ENCODE measurements at places on chromosomes 7 and 10.

DNA sequence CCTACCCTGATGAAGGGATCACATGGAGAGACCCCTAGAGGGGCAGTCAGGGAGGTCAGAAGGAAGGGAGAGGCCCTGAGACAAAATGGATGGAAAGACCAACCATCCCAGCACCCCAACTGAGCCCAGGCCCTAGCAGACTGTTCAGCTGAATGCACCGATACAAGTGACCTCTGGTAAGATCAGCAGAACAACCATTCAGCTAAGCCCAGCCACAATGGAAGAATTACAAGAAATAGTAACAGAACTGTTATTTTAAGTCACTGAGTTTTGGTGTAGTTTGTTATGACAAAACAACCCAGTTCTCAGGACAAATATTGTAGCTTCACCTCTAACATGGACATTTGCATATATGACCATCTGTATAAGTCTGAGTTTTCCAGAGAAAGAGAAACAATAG, 210.4 kb upstream of the SVIL start:
- DNase-seq: no peak

GRCh38 chr7:50632561-50633413, 67.6 kb upstream of the DDC start:
- peak; percentile 56 for DNase-seq

DNA sequence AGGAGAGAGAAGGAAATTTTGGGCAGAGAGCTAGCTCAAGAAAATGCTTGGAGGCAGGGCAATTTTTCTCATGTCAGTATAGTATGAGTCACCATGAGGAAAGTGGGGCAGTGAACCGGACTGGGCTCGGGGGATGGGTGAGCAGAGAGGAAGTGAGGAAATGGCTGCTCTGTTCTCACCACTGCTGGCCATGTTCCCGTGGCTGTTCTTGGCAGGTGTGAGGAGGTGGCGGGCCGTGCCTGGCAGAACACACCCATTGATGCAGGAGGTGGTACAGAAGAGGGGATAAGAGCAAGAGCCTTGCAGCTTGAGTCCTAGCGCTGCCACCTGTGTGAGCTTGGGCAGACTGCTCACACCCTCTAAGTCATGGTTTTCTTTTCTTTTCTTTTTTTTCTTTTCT, 304.4 kb upstream of the LYZL1 start:
- no peak for DNase-seq

- DNase-seq: no peak
Measured at GRCh38 chr7:4288791-4289394, 393.2 kb upstream of the FOXK1 start.

- no peak for DNase-seq
Measured at GRCh38 chr7:79494046-79494445, 40.6 kb upstream of the MAGI2 start.

- DNase-seq: peak; percentile 95
Measured at GRCh38 chr10:73848821-73849489, 25.4 kb downstream of the CAMK2G start.

DNA sequence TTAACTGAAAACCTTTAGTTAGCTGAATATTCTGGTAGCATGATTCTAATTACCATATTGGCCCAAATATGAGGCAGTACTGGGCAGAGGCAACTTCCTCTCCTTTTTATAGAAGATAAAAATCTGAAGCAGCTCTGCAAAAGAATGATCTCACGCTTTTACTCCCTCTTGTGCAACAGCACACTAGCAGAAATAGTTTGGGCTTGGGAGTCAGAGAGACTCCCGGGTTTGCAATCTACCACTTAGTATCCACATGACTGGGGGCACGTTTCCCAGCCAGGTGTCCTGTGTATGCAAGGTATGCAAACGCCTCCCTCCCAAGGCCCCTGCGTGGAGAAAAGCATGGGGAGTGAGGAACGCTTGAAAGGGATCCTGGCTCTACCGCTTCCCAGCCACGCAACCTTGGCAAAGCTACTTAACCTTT, 47.2 kb upstream of the RHEB start:
- DNase-seq: no peak
